HFF-Myc (cell line): ENCODE measurements at places on chromosomes 7 and 10.
A peak's percentile ranks its signal among the peaks of the same experiment; 100 is the strongest.

- DNase-seq, result no peak
Measured at GRCh38 chr7:4133491-4134044, 548.5 kb upstream of the FOXK1 start.

DNA sequence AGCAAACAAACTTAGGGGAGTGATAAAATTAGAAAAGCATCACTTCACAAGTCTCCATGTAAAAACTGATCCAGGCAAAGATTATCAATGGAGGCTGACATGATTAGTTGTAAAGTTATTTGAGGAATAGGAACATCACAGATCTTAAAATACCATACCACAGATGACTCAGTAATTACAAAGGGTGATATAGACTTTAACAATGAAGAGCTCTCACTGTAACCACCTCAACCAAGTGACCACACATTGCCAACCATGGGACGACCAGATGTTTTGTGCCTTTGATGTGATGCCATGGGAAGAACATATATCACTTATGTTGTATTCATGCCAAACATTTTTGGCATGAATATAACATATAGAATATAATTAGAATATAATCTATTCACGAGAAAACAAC, 11.7 kb downstream of the AASS start:
- DNase-seq, result peak; percentile 9

DNA sequence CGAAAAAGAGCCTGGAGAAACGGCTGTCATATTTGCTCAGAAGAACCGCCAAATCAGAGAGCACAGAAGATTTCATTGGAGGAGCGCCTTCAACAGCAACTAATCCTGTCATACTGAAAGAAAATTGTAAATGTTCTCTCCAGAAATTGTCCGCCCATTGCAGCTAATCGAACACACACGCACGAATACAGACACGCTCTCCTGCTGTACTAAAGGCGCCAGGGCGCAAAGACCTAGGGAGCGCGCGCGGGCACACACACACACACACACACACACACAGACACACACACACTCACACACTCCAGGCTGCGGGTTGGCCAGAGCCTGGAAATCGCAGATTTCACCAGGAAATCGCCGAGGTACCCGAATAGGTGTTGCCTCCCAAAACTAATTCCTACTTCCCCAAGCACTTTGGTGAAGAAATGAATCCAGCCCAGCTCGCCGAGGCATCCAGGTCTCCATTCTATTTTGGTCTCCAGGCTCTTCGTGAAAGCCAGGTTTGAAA, at the start of gene CHRM2:
CHRM2 (plus strand) TSS at position 157 of the 505 bp plus-strand sequence. CDS start 146,214 bp downstream, outside the sequence.
- DNase-seq, result no peak

GRCh38 chr7:105839266-105839665, 37.1 kb downstream of the ATXN7L1 start:
- DNase-seq, result no peak

DNA sequence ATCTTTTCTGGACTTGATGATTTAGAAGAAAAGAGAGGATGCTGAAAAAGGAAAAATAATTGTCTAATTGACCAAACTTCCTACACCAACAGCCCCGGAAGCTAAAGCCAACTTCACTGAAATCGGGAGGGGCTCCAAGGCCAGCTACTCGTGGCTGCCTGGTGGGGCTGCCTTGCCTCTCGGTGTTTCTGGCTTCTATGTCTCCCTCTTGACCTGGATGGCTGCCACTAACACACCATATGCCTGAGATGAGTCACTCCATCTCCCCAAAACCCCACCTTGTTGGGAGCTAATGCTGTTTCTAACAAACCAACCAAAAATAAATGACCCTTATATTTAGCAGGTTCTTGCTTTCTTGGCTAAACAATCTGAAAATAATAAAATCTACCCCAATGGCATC, 87.6 kb upstream of the AFAP1L2 start:
- DNase-seq, result no peak

- no peak for DNase-seq
Measured at GRCh38 chr10:33306701-33307519, 27.6 kb downstream of the NRP1 start.

DNA sequence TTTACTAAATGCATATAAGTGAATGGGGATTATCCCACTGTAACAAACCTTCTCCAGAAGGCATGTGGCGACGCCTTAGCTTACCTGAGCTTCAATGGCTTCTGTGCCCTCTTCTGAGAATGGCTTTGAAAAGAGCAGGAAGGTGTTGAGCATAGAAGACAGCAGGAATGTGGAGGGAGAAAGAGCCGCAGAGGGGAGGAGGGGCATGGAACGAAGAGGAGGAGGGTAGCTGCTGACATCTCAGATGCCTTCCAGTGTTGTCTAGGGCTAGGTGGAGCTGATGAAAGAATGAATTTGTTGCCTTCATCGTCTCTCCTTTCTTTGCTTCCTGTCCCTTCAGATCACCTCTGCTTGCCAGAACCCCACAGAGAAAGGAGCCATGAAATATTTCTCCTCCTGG, 86.2 kb downstream of the ITIH5 start:
- no peak for DNase-seq

DNA sequence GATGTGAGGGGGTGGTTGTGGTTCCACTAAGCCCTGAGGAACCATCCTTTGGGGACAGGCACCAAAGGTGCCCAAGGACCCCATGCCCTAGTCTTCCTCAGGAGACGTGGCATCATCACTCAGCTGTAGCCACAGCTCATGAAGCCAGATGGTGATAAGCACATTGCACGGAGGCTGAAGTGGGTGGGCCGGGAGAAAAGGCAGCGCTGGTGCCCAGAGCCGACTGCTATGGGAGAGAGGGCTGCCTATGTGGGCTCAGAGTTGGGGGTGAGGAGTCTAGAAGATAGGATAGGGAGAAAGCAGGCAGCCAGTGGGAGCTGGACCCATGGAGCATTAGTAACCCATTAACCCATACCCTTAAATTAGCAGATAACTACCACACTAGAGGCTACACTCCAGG, 325.3 kb downstream of the RPS24 start:
- no peak for DNase-seq

DNA sequence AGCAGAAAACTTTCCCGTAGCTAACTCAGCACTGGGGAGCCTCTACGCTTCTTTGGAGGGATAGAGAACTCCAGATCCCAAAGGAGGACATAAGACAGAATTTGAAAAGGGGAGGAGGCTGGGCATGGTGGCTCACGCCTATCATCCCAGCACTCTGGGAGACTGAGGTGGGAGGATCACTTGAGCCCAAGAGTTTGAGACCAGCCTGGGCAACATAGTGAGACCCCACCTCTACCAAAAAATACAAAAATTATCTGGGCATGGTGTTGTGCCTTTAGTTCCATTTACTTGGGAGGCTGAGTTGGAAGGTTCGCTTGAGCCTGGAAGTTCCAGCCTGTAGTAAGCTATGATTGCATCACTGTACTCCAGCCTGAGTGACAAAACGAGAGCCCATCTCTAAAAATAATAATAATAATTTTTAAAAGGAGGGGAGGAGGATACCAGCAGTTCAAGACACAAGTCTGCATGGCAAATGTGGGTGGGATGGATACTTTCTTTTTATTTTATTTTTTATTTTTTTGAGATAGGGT, 165.9 kb upstream of the SH2B2 start:
- DNase-seq, result no peak

- no peak for DNase-seq
Measured at GRCh38 chr10:104077663-104078151, 8.0 kb downstream of the COL17A1 start.

DNA sequence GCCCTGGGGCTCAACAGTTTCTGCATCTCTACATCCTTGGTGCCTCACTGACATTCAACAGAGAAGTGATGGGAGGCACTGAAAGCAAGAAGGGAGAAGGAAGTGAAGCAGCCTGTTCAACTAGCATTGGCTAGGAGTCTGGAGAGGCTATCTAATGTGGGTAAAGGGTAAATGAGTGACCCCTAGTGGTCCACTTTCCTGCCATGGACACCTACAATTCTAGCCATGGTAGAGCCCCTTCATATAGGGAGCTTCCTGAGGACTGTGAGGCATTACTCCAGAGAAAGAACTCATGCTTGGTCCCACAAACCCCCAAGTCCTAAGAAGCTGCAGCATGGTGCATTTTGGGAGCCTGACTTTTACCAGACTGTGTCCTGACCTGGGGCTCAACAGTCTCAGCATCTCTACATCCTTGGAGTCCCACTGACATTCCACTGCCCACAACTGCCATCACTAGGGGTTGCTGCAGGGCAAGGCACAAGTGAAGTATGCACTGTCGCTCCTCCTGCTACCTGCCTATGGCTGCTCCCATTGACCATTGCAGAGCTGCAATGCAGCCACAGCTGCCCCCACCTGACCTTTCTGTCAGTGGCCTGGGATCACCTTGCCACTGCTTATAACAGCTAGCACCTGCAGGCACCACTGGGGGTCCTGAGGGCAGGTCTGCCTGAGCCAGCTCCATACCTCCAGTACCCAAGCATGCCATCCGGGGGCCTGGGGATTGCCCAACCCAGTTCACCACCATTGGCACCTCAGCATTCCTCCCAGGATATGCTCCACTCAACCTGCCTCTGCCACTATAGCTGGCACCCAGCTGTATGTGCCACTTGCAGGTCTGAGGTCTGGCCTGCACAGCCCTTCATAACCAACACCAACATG, 44.1 kb upstream of the CDK6 start:
- DNase-seq, result no peak

- DNase-seq, result no peak
Measured at GRCh38 chr7:148581624-148582023, 8.9 kb upstream of the C7orf33 start.
